ENCODE measurements at places on chromosomes 6 and 20.

- no peak for DNase-seq
Measured at GRCh38 chr6:736657-737446, 43.9 kb upstream of the EXOC2 start.

DNA sequence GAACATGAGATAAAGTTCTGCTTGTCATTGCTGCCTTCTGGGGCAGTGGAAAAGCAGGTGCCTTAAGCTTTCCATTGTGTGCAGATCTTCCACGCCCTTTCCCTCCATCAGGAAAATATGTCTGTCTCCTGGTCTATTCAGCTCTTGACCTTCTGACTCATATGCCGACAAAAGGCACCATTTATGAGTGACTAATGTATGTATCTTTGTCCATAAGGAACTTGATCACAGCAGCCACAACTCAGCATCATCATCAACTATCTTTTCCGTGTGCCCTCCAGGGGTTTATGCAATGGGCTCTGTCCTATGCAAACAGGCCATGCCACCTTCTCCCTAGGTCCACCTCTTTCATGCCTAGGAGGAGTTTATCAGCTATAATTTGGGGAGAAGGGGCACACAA, 102.7 kb upstream of the QKI start:
- DNase-seq: no peak

- no peak for DNase-seq
Measured at GRCh38 chr6:105178110-105178509, 1.7 kb downstream of the POPDC3 start.

DNA sequence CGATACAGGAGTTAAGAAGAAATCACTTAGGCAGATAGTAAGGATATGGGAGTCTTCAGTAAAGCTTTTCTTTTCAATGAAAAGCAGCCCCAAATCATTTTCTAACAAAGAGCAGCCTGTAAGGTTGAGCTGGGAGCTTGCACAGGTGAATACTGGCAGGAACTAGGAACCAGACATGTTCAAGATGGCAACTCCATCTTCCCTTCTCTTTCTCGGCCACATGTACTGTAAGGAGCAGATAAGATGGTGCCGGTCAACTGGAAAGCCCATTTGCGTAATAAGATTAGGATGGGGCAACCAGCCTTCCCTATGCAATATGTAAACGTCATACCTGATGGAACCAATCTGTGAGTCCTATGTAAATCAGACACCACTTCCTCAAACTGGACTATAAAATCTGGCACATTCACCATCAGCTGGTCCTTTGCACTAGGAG, 46.2 kb upstream of the RNGTT start:
- no peak for DNase-seq

- DNase-seq: no peak
Measured at GRCh38 chr6:7053125-7053774, 54.5 kb upstream of the RREB1 start.

DNA sequence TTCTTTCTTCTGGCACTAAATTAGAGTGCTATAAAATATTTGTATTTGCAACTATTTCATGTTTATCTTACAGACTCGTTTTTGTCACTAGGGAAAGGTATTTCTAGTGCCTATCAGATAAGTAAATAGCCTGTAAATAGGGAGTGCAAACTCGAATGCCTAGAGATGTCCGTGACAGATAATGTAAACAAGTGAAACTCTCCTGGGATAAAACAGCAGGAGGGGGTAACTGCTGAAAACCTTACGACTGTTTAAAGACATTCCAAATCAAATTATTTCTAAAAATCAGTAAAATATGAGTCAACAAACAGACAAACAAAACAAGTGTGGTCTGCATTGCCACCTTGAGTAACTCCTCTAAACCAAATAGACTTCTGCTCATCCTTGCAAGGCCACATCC, 932.1 kb downstream of the EYS start:
- no peak for DNase-seq

- no peak for DNase-seq
Measured at GRCh38 chr6:135699705-135700104, 151.8 kb upstream of the PDE7B start.

- no peak for DNase-seq
Measured at GRCh38 chr6:156710479-156710878, 66.7 kb upstream of the ARID1B start.

DNA sequence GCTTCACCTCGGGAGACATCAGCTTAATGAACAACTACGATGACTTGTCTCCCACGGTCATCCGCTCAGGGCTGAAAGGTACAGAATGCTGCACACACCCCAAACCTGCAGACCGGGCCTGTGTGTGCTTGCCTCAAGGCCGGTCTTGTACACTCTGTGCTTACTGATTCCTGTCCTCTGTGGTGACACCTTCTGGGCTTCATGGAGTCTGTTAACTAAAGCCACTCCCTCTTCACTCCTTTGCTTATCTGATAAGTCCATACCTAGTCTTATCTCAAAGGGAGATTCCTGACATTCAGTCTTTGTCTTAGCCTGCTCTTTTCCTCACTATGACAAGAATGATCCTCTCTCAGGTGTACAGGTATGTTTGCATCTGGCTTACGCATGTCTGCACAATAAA, 107.7 kb upstream of the TMEM181 start:
- no peak for DNase-seq

DNA sequence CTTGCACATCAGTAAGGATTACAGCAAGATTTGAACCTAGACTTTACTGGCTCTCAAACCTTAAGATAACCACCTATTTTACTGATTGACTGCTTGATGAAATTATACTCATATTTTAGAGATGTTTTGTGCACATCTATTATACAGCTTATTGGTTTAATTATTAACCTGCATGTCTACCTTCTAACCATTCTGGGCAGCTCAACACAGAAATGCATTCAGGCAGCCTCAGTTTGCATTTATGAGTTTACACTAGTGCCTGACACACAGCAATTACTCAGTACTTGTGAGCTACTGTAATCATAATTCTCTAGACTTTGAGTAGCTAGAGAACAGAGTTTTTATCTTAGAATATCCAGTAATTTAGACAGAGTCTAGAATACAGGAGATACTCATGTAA, 273.9 kb upstream of the THEMIS start:
- DNase-seq: no peak

- no peak for DNase-seq
Measured at GRCh38 chr6:90448836-90449235, 138.0 kb downstream of the MAP3K7 start.

GRCh38 chr6:7543789-7544424, 2.4 kb downstream of the DSP start:
- DNase-seq: no peak

DNA sequence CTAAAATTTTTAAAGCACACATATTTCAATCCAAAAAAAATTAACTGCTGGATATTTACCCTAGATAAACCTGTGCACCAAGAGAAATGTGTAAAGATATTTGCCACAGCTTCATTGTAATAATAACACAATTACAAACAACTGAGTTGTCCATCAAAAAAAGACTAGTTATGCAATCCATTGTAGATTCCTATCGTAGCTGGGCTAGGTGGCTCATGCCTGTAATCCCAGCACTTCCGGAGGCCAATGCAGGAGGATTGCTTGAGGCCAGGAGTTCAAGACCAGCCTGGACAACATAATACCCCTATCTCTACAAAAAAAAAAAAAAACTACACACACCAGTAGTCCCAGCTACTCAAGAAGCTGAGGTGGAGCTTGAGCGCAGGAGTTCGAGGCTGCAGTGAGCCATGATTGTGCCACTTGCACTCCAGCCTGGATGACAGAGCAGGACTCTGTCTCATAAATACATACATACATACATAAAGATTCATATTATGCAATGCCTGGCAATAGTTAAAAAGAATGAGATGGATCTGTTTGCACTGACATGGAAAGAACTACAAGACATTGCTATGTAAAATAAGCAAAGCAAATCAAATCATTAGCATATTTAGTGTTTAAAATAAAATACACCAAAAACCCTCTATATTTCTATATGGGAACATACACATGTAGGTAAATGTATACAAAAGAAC, 56.5 kb upstream of the CCDC28A start:
- DNase-seq: no peak

GRCh38 chr6:167870321-167870720, 43.6 kb downstream of the AFDN start:
- no peak for DNase-seq

DNA sequence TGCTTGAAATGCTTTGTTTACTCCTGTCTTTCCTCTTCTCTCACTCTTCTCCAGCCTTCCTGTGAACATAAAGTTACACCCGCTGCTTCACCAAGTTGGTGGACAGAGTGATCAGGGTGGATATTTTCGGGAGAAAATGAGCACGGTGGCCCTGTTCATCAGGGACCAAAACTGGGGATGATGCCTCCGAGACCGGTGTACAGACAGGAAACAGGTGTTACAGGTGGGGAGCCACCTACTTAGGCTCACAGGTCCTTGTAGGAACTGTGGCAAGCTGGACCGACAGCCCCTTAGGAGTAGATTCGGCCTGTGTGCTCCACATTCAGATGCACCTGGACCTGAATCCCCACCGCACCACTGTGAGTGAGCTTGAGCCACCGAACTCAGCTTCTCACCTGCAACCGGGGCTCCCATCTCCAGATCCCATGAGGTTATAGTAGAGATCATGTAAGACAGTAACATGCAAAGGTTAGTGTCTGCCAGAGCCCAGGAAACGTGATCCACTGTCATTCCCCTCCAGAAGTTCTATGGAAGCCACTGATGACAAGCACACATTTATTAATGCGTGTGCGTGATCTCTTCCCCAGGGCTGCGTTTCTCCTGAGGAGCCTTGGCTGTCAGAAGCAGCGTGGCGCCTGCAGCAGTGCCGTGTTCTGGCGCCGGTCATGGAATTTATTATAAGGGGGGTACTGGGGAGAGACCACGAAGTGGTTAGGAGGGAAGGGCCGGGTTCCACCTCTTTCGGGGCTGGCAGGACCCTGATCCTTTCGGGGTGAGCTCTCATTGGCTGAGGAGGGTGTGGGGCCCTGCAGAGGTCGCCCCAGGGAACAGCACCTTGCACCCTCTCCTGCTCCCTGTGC, 94.2 kb downstream of the ERMARD start:
- no peak for DNase-seq

DNA sequence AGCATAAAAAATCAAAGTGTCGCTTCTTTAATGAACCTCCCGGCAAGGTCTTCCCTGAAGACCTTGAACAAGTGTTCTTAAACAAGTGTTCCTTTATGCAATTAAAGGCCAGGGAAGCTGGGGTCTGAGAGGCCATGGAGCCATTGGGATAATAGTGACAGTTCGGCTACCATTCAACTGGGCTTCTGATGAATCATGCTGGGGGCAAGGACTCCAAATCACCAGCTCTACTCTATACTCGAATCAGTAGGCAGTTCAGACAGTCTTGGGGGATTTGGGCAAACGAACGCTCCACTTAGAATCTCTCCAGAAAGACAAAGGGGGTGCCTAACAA, 34.7 kb upstream of the EZR start:
- DNase-seq: no peak

DNA sequence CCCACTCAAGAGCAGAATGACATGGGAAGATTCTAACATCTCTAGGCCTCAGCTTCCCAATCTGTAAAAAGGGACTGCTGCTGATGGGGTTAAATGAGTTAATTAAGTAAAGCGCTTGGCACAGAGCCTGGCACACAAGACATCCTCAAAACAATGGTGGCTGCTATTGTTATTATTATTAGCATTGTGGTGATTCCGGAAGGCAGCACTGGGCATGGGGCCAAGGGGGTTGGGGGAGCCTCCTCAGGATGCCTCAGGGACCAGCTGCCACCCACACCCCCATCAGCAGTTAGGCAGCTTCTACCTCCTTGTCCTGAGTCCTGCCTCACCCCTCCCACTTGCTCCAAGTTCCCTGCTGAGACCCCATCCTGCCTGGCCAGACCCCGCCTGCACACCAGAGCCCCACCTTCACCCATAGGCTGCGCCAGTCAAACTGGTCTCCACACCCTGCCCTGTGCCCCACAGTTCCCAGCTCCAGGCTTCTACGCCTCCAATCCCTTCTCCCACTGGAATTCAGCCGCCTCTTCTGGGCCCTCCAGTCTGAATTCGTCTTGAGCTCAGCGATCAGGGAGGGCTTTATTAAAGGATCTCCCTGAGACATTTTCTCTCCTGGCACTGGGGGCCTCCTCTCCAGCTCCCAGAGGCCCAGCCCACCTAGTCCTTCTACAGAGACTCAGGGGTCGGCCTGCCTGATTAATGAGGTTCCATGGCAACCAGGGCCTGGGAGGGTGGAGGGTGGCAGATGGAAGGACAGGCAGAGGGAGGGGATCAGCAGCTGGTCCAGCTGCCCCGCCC, 1.5 kb downstream of the E2F1 start:
- DNase-seq: no peak

GRCh38 chr20:24359321-24360027, 110.0 kb upstream of the SYNDIG1 start:
- DNase-seq: no peak

DNA sequence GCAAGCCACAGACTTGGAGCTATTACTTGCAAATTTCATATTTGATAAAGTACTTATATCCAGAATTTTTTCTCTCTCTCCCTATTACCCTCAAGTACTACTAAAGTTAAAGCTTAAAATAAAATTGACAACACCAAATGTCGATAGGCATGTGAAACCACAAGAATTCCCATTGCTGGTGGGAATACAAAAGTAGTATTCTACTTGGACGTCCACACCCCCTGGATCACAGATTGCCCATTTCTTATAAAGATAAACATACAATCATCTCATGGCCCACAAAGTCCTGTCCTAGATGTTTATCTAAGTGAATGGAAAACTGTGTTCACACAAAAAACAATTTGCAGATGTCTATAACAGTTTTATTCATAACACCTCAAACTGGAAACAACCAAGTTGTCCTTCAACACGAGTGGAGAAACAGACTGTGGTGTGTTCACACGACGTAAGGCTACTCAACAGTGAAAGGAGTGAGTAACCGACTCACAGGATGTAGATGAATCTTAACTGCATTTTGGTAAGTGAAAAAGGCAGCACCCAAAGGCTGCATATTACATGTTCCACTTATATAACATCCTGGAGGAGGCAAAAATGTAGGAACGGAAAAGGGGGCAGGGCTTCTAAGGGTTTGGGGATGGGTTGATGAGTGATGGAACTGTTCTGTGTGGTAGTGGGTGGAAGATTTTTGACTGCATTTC, 297.4 kb downstream of the THBS2 start:
- no peak for DNase-seq
